ENCODE measurements at places on chromosomes 5 and 9.

GRCh38 chr5:42500003-42500599, 76.9 kb downstream of the GHR start:
- no peak for DNase-seq

- peak; percentile 67 for DNase-seq
Measured at GRCh38 chr5:168931638-168932345, 352.6 kb upstream of the PANK3 start.

DNA sequence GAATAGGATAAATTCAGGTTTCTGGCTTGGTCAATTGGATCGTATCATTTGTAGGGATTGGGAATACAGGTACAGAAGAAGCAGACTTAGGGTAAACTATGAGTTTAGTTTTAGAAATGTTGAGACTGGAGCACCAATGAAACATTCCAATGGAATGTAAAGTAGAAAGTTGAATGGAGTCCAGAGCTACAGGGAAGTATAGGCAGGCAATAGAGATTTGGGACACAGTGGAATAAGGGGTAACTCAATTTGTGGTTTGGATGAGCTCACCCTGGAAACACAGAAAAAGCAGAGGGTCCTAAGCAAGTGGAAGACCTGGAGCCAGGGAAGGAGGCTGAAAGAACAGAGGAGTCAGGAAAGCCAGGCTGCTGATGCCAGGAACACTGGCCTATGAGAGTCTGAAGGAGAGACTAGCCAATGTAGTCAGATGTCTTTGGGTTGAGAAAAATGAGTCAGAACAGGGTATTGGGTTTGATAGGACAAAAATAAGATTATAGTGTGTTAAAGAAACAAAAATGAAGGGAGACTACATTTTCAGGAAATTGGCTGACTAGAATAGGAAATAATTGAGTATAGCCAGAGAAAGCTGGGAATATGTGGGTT, 72.8 kb downstream of the STARD4 start:
- no peak for DNase-seq

GRCh38 chr5:16579142-16579847, 37.5 kb downstream of the RETREG1 start:
- DNase-seq = no peak

GRCh38 chr9:94798708-94799107, 72.2 kb downstream of the AOPEP start:
- no peak for DNase-seq

DNA sequence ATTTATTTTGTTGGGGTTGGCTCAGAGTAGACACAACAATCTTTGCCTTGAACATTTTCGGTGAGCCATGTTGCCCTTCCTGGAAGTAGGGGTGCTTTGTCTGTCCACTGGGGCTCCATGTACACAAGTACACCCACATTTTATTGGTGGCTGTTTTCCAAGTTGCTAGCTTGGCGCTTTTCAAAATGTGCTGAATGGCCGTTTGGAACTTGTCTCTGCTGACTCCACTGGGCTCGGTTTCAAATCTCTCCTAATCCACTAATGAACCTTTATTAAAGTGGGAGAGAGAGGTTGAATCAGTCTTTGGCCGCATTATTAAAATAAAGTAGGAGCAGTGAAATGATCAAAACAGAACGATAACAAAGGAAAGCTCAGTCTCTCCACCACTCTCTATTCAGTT, 64.6 kb upstream of the TAF11L2 start:
- DNase-seq = no peak

GRCh38 chr5:12330993-12331588, 426.8 kb upstream of the CTNND2 start:
- DNase-seq = no peak
